ENCODE measurements at places on chromosomes 16 and 17.

DNA sequence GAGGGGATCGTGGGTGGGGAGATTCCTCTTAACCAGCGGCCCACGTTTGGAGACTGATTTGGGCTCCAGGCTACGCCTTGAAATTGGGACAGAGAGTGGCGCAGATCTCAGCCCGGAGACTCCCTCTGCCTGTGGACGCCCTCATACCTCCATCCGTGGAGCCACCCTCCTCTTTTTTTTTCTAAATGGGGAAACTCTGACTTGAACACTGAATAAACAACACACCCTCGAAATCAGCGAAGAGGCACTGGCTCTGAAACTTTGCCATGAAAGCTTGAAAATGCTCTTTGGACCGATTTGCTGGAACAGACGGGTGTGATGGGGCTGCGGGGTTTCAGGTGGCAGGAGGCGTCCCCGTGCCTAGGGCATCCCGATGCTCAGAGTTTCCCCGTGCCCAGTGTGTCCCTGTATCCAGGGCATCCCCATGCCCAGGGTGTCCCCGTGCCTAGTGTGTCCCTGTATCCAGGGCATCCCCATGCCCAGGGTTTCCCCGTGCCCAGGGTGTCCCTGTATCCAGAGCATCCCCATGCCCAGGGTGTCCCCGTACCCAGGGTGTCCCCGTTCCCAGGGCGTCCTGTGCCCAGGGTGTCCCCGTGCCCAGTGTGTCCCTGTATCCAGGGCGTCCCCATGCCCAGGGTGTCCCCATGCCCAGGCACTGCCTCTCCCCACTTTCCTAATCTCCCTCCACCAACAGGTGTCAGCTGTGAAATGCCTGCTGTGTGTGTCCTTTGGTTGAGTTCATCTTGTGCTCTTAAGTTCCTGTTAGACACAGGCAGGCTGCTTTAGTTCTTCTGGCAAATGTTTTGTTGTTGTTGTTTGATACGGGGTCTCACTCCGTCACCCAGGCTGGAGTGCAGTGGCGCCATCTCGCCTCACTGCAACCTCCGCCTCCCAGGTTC is 187.0 kb downstream of the SEC14L1 start:
- DNase-seq, result no peak

GRCh38 chr16:12095275-12096156 is 119.0 kb downstream of the SNX29 start:
- DNase-seq, result peak; percentile 66

DNA sequence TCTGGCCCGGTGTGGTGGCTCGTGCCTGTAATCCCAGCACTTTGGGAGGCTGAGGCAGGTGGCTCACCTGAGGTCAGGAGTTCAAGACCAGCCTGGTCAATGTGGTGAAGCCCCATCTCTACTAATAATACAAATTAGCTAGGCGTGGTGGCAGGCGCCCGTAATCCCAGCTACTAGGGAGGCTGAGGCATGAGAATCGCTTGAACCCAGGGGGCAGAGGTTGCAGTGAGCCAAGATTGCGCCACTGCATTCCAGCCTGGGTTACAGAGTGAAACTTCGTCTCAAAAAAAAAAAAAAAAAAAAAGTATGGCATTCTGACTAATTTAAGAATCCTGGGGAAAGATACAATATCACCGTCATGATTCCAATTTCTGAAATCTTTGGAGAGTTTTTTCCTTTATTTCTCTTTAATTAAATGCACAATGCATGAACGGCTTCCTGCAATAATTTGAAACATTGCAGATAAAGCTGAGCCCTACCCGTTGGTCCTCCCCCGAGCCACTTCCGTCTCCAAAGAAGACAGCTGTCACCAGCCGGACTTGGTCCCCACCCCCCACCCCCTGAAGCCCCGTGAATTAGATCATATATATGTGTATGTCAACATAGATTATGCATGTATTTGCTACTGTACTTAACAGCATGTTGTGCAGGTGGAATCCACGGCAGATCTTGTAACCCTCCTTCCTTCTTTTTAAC is 142.6 kb upstream of the PLCG2 start:
- no peak for DNase-seq

DNA sequence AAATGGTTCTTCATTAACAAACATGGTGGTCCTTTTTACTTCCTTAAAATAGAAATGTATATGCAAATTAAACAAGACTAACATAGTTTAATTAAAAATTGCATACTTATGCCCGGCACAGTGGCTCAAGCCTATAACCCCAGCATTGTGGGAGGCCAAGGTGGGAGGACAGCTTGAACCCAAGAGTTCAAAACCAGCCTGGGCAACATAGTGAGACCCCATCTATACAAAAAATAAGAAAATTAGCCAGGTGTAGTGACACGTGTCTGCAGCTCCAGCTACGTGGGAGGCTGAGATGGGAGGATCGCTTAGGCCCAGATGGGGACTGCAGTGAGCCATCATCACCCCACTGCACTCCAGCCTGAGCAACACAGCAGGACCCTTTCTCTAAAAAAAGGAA is 18.4 kb downstream of the CDC27 start:
- DNase-seq, result no peak
